HCT116 (cell line): ENCODE measurements at places on chromosomes 1 and 21. TPM values are rescaled to one million over a fixed set of nuclear protein-coding genes. Genes with fewer than 3 reads are reported as not detected.

Gene GBP2
- 0.98 TPM for total RNA-seq

Gene FASLG
- total RNA-seq = not detected

Gene PLEKHN1
- 11.6 TPM for total RNA-seq

Gene BROX
- total RNA-seq = 44.9 TPM

Gene HES5
- not detected for total RNA-seq

Gene PAX7
- not detected for total RNA-seq

Gene LIN9
- 9.3 TPM for total RNA-seq

Gene ZNF687
- total RNA-seq = 34.3 TPM

Gene PDZK1IP1
- total RNA-seq = not detected

DNA sequence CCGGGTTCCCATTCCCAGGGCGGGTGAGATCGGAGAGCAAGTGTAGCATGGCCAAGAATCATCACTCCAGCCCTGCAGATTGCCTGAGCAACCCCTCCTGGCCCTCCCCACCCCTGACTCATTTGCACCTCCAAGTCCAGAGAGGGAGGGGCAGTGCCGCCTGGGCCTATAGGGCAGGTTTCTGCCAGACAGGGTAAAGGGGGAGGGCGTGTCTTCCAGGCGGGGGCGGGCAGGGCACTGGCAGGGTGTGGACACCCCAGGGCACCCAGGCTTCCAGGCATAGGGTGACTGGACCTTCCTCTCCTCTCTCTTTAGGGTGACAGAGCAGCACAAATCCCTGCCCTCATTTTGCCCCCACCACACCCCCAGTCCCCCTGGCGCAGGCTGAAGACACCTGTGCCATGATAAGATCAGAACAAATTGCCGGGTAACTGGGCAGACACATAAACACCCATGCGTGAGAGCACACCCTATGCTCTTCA lies 3.2 kb upstream of the CRYBG2 start:
- H3K27me3 ChIP-seq = no peaks in the 10 kb centered on the region
- no peak for DNase-seq
- H3K4me1 ChIP-seq = peaks cover 44% of the 10 kb centered on the region
- no peak overlapping the region for H3K27ac ChIP-seq
- no peak overlapping the region for H3K4me3 ChIP-seq
- no peaks in the 10 kb centered on the region for H3K36me3 ChIP-seq

DNA sequence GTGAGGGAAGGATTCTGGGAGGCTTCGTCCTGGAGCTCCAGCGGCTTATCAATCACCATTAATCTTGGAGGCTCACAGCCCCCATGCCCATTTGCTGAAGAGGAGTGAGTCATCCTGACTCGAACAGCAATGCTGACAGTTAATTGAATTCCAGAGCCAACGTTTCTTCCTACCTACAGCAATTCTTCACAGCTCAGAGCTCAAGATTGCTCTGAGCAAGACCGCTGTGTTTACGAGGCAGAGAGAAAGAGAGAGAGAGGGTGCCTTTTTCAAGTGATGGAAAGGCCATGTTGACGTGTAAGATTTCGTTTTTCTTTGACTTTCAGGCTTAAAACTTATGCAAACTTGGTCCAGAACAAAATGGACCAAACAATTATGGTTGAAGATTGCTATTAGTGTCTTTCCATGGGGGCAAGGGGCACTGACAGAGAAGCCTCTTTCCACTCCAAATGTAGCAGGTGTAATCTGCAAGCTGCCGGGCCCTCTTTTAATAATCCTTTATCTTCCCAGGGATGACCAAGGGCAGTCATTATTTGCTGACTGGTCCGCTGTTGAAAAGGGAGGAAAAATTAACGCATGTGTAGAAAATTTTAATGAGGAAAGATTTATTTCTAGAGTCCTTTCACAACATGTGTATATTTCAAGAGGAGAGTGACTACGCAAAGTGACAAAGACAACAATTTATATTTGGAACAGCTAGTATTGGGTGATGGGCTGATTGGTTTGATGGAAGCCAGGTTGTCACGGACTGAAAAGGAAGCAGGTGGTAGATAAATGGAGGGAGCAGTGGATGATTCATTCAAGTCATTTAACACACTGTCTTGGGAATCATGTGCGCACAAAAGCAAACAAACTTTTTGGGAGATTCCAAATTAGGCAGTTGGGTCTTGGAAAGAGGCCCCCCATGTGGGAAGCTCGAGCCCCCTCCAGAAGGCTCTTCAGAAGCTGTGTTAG lies 136.1 kb upstream of the IRF2BP2 start:
- peaks cover 19% of the 10 kb centered on the region for H3K4me1 ChIP-seq
- H3K36me3 ChIP-seq = no peaks in the 10 kb centered on the region
- no peak overlapping the region for H3K27ac ChIP-seq
- no peaks in the 10 kb centered on the region; the same call in 1 of the 2 replicates for H3K27me3 ChIP-seq
- DNase-seq = no peak

DNA sequence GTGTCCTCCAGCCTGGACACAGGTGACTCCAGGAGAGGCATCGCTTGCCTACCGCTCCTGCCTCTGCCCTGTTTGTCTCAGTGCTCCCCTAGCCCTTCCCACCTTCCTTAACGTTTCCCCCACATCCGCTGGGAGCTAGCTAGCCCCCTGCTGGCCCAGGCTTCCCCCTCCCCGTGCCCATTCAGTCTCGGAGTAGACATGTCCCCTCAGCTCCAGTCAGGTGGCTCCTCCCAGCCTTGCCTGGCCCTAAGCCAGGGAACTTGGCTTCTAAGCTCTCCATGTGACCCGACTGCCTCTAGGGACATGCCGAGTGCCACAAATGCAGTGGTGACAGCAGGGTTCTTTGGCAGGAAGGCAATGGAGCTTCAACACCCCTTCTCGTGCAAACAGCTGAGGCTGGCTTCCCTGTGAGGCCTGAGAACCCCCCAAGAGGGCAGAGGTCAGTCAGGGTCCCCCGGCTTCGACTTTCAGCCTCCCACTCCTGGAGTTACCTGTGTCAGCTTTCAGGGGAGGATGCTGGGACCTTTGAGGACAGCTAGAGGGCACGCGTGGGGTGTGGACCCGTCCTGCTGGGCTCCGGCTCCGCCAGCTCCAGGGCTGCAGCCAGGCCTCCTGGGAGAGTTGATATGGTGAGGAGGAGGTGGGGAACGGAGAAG lies 16.2 kb downstream of the DRAXIN start:
- no peaks in the 10 kb centered on the region for H3K27me3 ChIP-seq
- peaks cover 26% of the 10 kb centered on the region for H3K4me1 ChIP-seq
- H3K4me3 ChIP-seq = no peak overlapping the region

DNA sequence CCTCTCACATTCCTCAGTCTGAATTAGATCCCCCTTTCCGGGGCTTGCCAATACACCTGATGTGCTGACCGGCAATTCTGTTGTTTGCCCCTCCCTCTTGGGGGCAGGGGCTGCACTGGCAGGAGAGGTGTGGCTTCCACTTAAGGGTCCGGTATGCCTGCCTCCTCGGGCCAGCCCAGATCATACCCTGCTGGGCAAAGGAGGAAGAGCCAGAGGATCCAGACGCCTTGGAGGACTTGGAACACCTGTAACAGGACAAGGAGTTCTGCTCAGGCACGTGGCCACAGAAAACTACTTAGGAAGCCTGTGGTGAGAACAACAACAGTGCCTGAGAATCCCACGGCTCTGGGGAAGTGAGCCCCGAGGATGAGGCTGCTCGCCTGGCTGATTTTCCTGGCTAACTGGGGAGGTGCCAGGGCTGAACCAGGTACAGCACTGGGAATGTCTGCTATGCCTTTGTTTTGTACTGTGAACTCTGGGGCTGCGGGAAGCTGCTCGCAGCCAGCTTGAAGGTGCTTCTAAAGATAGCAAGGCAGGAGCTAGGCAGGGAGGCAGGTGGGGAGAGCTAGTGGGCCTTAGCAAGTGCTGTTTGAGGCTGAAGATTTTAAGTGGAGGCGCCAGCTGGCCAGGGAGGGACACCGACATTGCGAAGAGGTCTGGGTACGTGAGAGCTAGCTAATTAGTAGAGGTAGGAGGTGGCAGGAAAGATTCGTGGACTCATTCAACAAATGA lies at the start of gene SMPDL3B:
Gene SMPDL3B, plus strand, starts transcription at position 183 of the 732 bp plus-strand sequence. Its CDS starts 184 bp downstream, at position 367.
- peaks cover 7% of the 10 kb centered on the region; the same call in 1 of the 2 replicates for H3K4me1 ChIP-seq
- no peaks in the 10 kb centered on the region for H3K27me3 ChIP-seq
- H3K27ac ChIP-seq = peak within 1 kb of the TSS; percentile 38
- peak; percentile 69 for DNase-seq

GRCh38 chr21:42013931-42014330 lies 3.8 kb upstream of the ZBTB21 start:
- H3K4me3 ChIP-seq = no peak overlapping the region
- H3K4me1 ChIP-seq = peaks cover 6% of the 10 kb centered on the region; the same call in 1 of the 2 replicates
- DNase-seq = no peak
- no peaks in the 10 kb centered on the region for H3K36me3 ChIP-seq
- no peaks in the 10 kb centered on the region for H3K27me3 ChIP-seq

GRCh38 chr1:245888809-245889208 lies 618.3 kb downstream of the SMYD3 start:
- H3K4me1 ChIP-seq = no peaks in the 10 kb centered on the region
- DNase-seq = peak; percentile 23
- H3K36me3 ChIP-seq = no peaks in the 10 kb centered on the region
- H3K27ac ChIP-seq = no peak overlapping the region
- H3K4me3 ChIP-seq = no peak overlapping the region

- no peaks in the 10 kb centered on the region for H3K4me1 ChIP-seq
- no peak overlapping the region for H3K27ac ChIP-seq
- no peak for DNase-seq
- H3K27me3 ChIP-seq = no peaks in the 10 kb centered on the region
- no peaks in the 10 kb centered on the region for H3K36me3 ChIP-seq
- H3K4me3 ChIP-seq = no peak overlapping the region
Measured at GRCh38 chr1:51175278-51175677, 60.8 kb upstream of the RNF11 start.

GRCh38 chr1:246270236-246270635 lies 236.8 kb downstream of the SMYD3 start:
- H3K27me3 ChIP-seq = no peaks in the 10 kb centered on the region
- no peak overlapping the region for H3K27ac ChIP-seq
- no peak for DNase-seq

DNA sequence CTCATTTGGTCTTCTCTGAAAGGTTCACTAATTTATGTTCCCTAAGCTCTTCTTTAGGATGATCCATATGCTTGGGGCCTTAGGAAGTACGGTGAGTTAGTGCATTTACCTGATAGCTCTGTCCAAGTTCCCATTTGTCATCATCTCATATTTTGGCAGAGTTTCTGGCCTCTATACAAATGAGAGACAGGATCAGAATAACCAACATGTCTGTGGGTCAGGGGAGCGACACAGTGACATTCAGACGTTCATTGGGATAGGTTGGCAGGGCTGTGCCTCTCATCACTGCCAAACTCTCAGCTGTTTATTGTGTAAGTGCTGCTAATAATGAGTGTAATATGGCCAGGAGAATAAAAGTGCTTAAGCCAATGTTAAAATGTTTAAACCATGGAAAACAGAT lies 561.1 kb upstream of the ZRANB2 start:
- H3K4me3 ChIP-seq = no peak overlapping the region
- H3K27ac ChIP-seq = no peak overlapping the region
- no peaks in the 10 kb centered on the region for H3K36me3 ChIP-seq
- no peaks in the 10 kb centered on the region for H3K27me3 ChIP-seq
- no peak for DNase-seq

GRCh38 chr1:87129038-87129437 lies 199.6 kb upstream of the LMO4 start:
- no peaks in the 10 kb centered on the region for H3K4me1 ChIP-seq
- no peak for DNase-seq
- no peaks in the 10 kb centered on the region for H3K36me3 ChIP-seq
- H3K27ac ChIP-seq = no peak overlapping the region

DNA sequence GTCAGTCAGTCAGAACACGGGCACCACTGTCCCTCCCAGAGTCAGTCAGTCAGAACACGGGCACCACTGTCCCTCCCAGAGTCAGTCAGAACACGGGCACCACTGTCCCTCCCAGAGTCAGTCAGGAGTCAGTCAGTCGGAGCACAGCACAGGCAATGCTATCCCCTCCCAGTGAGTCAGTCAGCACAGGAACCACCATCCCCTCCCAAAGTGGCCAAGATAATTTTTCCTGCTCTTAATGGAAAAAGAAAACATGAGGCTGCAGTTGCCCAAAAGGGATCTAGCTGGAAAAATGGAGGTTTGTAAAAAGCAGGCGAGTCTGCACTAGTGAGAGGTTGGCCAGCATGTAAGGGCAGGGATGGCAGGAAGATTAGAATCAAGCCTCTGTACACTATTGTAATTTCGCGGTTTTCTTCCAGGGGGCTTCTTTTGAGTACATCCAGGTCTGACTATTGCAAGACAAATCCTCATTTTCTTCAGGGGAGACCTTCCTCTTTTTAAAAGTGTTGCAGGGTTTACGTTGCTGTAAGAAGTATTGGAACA lies 213.8 kb downstream of the SIPA1L2 start:
- no peak overlapping the region for H3K27ac ChIP-seq
- no peaks in the 10 kb centered on the region for H3K36me3 ChIP-seq
- H3K4me3 ChIP-seq = no peak overlapping the region

GRCh38 chr21:15415541-15416261 lies 314.1 kb upstream of the USP25 start:
- no peak overlapping the region for H3K4me3 ChIP-seq
- H3K36me3 ChIP-seq = no peaks in the 10 kb centered on the region
- no peaks in the 10 kb centered on the region for H3K4me1 ChIP-seq
- no peak for DNase-seq

GRCh38 chr1:56833088-56833487 lies 13.9 kb upstream of the FYB2 start:
- no peaks in the 10 kb centered on the region for H3K36me3 ChIP-seq
- H3K4me3 ChIP-seq = no peak overlapping the region
- DNase-seq = no peak
- H3K27me3 ChIP-seq = peaks cover 17% of the 10 kb centered on the region; the same call in 1 of the 2 replicates

DNA sequence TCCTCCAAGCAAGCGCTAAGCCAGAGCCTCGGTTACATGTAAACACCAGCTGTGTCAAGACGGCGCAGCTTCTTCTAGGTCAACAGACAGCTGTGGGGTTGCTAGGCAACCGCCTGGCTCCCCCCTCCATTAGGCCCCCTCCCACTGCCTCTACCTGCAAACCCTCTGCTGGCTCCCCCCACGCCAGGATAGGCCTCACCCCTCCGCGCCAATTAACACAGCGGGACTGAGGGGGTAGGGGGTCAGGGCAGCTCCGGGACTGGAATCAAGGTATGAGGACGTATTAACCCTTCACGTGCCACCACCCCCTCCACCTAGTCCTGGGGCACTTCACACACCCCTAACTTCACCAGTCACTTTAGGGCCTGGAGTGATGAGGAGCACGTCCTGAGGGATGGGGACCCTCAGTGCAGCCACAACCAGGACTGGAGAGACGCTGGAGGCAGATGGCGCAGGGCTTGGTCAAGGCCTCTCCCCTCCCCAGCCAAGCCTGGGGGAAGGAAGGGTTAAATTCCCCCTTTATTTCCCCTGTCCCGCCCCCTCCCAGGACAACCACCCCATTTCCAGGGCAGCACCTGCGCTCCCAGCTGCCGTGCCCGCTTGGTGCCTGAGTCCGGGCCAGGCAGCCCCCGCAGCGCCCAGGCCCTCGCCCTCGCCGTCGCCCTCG lies 37.4 kb upstream of the WASF2 start:
- peak overlapping the region; percentile 59 for H3K4me3 ChIP-seq
- peak overlapping the region; percentile 89 for H3K27ac ChIP-seq
- peaks cover 85% of the 10 kb centered on the region for H3K4me1 ChIP-seq
- DNase-seq = no peak

DNA sequence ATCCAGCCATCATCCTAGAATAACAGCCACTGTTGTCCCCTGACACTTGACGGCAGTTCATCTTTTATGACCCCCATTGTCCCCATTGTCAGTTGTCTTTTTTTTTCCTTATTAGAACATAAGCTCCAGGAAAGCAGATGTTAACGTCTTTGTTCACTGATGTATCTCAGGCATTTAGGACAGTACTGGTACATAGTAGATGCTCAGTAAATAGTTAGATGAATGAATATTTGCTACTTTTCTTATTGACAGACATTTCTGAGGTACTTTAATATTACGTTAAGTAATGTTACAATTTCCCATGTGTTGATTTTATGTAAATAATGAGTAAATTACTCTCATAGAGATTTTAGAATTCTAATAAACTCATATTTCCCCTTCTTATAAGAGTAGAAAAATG lies 69.5 kb downstream of the ADARB1 start:
- H3K4me3 ChIP-seq = no peak overlapping the region
- H3K4me1 ChIP-seq = peaks cover 7% of the 10 kb centered on the region; the same call in 1 of the 2 replicates
- no peaks in the 10 kb centered on the region for H3K27me3 ChIP-seq
- no peak overlapping the region for H3K27ac ChIP-seq
